ENCODE measurements at places on chromosomes 1 and 21.

DNA sequence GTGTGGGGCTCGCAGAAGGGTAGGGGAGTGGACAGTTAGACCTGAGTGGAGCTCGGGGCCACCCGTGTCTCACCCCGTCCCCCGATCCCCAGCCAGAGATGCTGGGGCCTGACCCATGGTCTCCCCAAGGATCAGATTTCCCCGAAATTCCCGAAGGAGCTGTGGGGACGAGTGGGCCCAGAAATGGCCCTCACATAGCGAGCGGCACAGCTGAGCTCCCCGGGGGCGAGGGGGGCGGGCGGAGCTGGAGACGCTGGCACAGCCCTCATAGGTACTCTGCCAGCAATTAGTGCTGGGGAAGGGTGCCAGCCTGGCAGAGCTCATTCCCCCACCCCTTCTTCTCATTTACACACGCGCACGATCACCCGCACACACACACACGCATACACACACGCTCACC is 9.2 kb downstream of the CASZ1 start:
- DNase-seq: no peak

DNA sequence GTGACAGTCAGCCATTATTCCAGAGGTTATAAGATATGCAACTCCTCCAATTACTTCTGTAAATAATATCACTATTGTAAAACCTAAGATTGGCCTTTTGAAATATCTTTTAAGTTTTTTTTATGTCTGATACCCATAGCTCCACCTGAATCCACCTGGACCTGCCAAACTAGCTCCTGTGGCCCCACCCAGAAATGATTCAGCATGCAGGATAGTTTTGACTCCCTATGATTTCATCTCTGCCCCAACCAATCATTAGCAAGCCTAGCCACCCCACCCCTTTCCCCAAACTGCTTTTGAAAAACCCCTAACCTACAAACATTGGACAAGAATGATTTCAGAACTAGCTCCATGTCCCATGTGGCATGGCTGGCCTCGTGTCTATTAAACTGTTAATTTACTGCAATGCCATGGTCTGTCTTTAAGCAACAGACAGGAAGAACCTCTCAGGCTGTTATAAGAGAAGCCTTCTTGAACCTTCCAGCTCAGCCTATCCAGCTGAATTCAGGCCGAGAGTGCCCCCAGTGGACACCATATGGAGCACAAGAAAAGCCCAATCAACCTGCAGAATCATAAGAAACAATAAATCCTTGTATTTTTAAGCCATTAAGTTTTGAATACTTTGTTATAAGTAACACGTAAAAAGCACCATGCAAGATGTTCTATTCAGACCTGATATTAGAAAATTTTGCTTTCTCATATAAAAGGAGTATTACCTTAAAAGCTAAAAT is 263.0 kb upstream of the ZRANB2 start:
- no peak for DNase-seq

DNA sequence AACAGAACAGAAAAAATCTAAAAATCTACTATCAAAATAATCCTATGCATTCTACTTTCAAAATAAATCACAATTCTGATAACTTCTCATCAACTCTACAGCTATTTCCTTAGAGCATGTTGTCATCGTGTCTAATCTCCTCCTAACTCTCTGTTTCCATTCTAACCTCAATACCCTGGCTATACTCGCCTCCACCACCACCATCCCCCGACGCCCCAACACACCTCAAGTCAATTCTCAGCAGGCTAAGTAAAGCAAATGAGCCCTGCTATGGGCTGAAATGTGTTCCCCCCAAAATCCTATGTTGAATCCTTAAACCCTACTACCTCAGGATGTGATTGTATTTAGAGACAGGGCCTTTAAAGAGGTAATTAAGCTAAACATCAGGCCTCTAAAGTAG is 34.6 kb downstream of the NRDC start:
- no peak for DNase-seq

DNA sequence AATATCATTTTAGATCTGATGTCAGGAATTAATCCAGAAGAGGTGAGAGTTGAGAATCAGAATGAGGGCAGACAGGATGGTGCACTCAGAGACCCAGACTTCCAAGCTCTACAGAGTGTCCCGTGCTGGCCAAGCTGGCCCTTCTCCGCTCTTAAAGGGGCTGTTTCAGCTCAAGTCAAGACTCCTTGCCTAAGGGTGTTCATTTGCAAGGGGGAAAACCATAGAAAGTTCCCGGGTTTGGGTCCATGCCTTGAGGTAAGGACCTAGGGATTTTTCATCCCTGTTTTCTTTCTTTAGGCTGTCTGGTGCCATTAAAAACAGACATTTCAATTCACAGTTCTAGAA is 47.5 kb downstream of the EDN2 start:
- DNase-seq: no peak

Data from CD4-positive, alpha-beta T cell treated with Interferon gamma for 1 hour (primary cell).